ENCODE measurements at places on chromosomes 5 and 9.
A peak's percentile ranks its signal among the peaks of the same experiment; 100 is the strongest.

- no peak for DNase-seq
Observed at GRCh38 chr9:13113216-13113615, 166.3 kb downstream of the MPDZ start.

DNA sequence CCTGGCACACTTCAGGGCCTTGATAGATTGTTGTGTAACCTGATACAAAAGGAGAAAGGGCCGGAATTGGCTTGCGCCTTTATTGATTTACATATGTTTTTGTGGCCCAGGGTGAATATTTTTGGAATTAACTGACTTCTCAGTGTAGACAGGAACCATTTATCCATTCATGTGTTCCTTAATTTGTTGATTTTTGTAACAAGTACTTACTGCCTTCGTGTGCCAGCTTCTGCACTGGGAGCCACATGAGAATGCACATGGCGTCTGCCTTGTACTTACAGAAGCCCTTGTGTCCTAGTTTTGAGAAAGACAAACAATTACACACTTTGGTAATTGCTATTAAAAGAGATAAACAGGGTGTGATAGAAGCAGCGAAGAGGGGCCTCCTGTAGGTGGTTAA is 26.4 kb downstream of the EHMT1 start:
- no peak for DNase-seq

DNA sequence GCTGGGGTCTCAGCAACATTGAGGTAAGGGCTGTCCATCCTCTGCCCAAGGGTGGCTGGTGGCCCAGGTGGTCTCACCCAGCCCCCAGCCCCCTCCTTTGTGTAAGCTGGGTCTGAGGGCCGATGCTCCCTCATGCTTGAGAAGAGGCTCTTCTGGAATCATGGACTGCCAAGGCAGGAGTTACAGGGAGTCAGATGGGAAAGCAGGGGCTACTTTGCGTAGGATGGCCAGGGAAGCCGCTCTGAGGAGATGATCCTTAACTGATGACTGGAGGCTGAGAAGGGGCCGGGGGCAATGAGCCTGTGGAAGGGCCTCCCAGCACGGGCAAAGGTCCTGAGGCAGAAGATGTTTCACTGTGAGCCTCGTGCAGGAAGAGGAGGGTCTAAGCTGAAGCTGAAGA is 23.7 kb downstream of the NKX2-5 start:
- DNase-seq: no peak

GRCh38 chr9:94554439-94555331 is at the start of gene PCAT7:
Gene PCAT7 (plus strand): TSS chr9:94555083.
- DNase-seq: peak; percentile 90

- DNase-seq: no peak
Observed at GRCh38 chr5:145521066-145521465, 314.1 kb downstream of the PRELID2 start.

DNA sequence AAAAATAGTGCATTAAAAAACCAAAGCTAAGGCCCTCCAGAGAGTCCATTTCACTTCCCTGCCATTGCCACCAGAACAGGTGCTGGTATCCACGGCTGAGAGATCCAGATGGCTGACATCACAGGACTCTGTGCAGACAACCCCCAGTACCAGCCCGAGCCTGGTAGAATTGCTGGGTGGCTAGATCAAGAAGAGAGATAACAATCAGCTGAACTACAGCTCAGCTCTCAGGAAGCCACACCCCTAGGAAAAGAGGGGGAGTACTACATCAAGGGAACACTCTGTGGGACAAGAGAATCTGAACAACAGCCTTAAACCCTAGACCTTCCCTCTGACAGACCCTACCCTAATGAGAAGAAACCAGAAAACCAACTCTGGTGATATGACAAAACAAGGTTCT is 73.8 kb upstream of the SLIT3 start:
- peak; percentile 8 for DNase-seq
